ENCODE measurements at places on chromosomes 13 and 19. TPM values are rescaled to one million over a fixed set of nuclear protein-coding genes. Genes with fewer than 3 reads are reported as not detected.

The RGS9BP gene
- 0.03 TPM for polyA plus RNA-seq

The FCGBP gene
- 0.04 TPM for polyA plus RNA-seq

The CEACAM7 gene
- polyA plus RNA-seq, result not detected

The PRTN3 gene
- not detected for polyA plus RNA-seq

The CLEC17A gene
- not detected for polyA plus RNA-seq

The ATP4A gene
- polyA plus RNA-seq, result not detected

The CEACAM16 gene
- polyA plus RNA-seq, result not detected

The FUT6 gene
- polyA plus RNA-seq, result not detected

The SIGLEC7 gene
- not detected for polyA plus RNA-seq

The OR7C1 gene
- polyA plus RNA-seq, result not detected

The C13orf42 gene
- polyA plus RNA-seq, result not detected

The IFNL1 gene
- not detected for polyA plus RNA-seq

The TRAPPC2B gene
- polyA plus RNA-seq, result 16.5 TPM

The CNN1 gene
- polyA plus RNA-seq, result not detected

The DACH1 gene
- not detected for polyA plus RNA-seq

The DLL3 gene
- polyA plus RNA-seq, result 2.8 TPM

The SERPINE3 gene
- polyA plus RNA-seq, result not detected

The FCER2 gene
- polyA plus RNA-seq, result not detected

The OLFM2 gene
- 1.5 TPM for polyA plus RNA-seq

The WDR88 gene
- polyA plus RNA-seq, result not detected

The KIR2DL4 gene
- polyA plus RNA-seq, result not detected

The RNF225 gene
- not detected for polyA plus RNA-seq

The LRRC4B gene
- polyA plus RNA-seq, result not detected

The PIN1 gene
- 130 TPM for polyA plus RNA-seq

The ZFP14 gene
- 0.29 TPM for polyA plus RNA-seq

The GNA15 gene
- polyA plus RNA-seq, result 126 TPM

The CXCL17 gene
- not detected for polyA plus RNA-seq

The EDNRB gene
- polyA plus RNA-seq, result not detected

The ZNF628 gene
- polyA plus RNA-seq, result 4.8 TPM

The PLVAP gene
- polyA plus RNA-seq, result not detected

The NLRP7 gene
- not detected for polyA plus RNA-seq

The PPP5C gene
- 80.6 TPM for polyA plus RNA-seq

The U2AF2 gene
- 176 TPM for polyA plus RNA-seq

Data from foreskin keratinocyte (primary cell).